ENCODE measurements at places on chromosomes 2 and 18.

GRCh38 chr2:64291181-64291580 is 147.0 kb upstream of the PELI1 start:
- no peak for DNase-seq

GRCh38 chr2:55992455-55992854 is 68.9 kb upstream of the EFEMP1 start:
- DNase-seq = no peak

- DNase-seq = no peak
These were observed 26.0 kb upstream of the EFEMP1 start for GRCh38 chr2:55949613-55950012.

- DNase-seq = no peak
These were observed 162.4 kb upstream of the NABP1 start for GRCh38 chr2:191515551-191515950.

GRCh38 chr2:241255542-241256167 is 59.8 kb downstream of the HDLBP start:
- DNase-seq = no peak

DNA sequence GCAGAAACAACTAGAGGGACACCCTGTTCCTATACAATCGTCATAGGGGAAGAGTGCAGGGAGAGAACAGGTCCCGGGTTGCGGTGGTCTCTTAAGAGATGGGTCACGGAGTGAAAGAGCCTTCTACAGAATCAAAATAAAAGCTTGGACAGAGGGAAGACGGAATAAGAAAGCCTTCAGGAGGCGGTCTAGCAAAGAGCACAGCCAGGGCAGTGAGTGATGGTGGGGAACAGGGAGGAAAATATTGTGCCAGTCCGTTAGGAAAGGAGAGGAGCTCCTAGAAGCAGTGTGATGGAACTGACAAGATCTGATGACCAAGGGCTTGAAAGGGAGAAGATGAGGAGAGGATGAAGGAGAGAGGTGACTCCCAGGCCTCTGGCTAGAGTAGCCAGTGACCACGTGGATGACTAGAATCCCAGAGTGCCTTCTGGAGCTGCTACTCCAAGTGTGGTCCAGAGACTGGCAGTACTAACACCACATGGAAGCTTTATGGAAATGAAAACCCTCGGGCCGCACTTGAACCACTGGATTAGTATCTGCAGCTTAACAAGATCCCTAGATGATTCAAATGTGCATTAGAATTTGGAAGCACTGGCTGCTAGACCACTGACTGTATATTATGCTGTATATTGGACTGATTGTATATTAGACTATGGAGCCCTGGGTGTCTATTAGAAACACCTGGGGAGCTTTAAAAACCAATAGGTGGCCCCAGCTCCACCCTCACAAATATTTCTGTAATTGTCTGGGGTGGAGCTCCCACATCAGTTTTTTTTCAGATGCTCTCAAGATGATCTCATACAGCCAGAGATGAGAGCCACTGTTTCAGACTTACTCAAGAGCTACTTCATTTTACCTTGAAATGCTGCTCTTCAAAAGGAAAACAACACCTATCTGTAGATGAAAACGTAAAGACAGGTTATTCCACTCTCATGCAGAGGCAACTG is 1.1 kb upstream of the EVA1A start:
- no peak for DNase-seq

GRCh38 chr2:177554365-177554764 is 161.8 kb downstream of the AGPS start:
- DNase-seq = no peak

DNA sequence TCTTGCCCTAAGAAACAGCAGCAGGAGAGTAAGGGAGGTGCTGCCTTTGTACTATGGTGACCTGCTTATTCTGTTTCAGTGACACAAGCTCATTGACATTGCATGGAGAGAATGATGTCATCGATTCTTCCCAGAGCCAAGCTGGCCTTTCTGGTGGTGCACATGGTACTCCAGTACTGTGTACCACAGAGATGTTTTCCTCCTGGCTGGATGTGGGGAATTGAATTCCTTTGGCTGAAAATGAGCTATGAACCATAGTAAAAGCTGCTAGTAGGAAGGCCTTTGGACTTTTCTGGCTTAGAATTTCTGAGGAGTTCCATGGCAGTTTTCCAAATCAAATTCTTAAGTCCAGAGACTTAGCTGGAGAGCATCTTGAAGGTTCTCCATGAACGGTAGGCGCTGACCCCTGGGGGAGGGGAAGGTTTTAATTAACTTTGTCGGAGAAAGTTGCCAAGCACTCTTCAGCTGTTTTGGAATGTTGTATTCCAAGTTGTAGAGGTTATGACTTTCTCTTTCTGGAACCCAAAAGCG is 17.1 kb upstream of the B3GNT2 start:
- DNase-seq = no peak

DNA sequence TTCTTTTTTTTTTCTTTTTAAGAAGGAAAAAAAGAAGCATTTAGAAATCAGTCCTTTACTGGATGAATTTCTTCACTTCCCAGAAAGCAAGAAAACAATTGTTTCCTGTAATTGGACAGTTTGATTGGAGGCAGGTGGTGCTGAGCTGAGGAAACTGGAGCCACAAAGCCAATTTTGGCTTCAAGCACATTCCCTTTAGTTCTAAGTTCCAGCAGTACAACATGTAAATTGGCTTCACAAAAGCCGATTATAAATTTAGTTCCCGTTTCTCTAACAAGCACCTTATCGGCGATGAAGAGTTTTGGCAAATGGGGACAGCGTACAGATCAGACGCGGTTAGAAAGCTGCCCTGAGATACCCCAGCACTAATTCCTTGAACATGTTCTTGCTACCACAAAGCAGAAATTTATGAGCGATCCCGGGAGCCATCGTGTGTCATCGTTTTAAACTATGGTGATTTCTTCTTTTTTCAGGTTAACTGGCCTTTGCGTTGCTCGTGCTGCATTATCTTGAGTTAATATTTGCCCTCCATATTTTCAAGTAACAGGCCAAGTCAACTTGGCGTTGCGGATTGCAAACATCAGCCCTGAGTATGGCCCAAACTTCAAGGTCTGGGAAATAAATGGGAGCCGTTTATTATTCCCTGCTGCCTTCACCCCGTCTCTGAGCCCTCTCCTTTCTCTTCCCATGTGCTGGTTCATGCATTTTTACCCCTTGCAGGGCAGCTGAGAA is 190.4 kb upstream of the ID2 start:
- no peak for DNase-seq

DNA sequence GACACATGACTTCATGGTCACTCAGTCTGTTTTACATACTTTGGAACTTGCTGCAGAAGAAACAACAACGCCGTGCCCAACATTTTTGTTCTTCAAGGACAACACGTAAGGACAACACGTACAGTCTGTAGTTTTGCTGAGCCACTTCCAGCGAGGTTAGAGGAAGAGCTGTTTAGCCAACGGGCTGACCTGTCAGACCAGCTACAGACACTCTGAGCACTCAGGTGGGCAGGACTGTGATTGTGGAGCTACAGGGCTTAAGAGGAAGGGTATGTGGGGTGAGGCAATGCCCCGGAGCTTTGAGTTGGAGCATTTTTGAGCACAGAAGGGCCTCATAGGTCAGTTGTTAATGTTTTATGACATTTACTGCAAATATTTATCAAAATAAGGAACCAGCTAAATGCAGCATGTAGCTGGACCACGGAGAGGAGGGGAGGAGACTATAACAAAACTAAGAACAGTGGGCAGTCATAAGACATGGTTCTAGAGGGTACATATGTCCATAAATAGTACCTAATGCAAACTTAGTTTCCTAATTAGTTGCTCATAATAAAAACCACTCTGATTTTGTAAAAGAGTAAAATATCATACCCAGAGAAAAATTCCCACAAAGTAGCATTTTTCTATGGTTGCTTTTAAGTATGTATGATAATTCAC is 26.3 kb upstream of the NPC1 start:
- no peak for DNase-seq

DNA sequence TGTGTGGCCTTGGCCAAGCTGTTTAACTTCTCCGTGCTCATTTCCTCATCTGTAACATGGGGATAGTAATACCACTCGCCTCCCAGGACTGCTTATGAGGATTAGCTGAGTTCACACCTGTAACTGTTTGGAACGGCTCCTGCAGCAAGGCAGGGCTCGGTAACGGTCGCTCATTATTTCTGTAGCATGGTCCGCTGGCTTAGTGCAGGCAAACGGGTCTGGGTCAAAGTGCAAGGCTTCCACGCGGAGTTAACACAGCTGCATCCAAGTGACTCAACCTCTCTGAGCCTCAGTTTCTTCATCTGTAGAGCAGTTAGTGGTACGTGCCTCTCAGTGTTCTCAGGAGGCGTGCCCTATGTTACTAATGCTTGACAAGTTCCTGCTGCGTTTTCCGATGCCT is 94.3 kb upstream of the YWHAQ start:
- DNase-seq = no peak

GRCh38 chr18:38900031-38900430 is 1334.4 kb upstream of the CELF4 start:
- no peak for DNase-seq
